ENCODE measurements at places on chromosomes 4 and X.

DNA sequence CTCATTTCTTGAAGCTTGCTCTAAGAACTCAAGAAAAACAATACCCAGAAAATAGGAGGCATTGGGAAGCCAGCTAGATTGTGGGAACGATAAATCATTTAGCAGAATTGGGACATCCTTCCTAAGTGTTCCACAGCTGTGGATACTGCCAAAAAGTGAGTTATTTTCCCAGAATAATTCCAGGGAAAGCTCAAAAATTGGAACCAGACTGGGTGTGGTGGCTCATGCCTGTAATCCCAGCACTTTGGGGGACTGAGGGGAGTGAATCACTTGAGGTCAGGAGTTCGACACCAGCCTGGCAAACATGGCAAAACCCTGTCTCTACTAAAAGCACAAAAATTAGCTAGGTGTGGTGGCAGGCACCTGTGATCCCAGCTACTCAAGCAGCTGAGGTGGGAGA lies 68.2 kb upstream of the GK2 start:
- DNase-seq: no peak

DNA sequence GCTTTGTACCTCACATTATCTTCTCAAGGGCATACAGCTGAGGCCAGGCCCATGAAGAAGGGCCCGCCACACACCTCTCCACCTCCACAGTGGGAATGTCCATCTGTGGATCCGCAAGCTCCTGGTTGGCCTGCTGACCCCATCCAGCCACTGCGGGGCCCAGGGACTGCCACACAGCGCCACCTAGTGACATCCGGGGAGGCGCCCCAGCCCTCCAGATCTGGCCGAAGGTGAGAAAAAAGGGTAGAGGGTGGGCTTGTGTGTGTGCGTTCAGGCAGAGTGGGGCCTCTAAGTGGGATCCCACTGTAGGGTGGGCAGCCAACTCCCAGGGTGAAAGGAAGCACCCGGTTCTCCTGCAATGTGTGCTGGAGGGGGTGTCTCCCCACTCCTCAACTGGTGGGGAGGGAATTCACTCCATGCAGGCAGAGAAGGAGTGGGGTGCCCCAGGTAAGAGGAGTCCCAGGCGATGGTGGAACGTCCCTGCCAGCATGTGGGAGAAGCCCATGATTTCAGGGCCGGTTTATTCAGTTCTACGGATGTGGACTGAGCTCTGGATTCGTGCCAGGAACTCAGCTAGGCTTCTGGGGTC lies 117.3 kb downstream of the ENPP6 start:
- DNase-seq: peak; percentile 8

- no peak for DNase-seq
These were observed 136.5 kb upstream of the GALNTL6 start for GRCh38 chr4:171676555-171677215.

- no peak for DNase-seq
These were observed 23.2 kb upstream of the SORCS2 start for GRCh38 chr4:7169134-7169533.

DNA sequence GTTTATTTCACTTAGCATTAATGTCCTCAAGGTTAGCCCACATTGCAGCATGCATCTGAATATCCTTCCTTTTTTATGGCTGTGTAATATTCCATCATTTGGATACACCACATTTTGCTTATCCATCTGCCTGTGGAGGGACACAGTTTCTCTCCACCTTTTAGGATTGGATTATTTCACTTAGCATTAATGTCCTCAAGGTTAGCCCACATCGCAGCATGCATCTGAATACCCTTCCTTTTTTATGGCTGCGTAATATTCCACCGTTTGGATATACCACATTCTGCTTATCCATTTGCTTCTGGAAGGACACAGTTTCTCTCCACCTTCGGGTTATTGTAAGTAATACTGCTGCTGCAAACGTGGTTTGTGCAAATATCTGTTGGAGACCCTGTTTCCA lies 110.0 kb downstream of the DHRSX start:
- DNase-seq: no peak

DNA sequence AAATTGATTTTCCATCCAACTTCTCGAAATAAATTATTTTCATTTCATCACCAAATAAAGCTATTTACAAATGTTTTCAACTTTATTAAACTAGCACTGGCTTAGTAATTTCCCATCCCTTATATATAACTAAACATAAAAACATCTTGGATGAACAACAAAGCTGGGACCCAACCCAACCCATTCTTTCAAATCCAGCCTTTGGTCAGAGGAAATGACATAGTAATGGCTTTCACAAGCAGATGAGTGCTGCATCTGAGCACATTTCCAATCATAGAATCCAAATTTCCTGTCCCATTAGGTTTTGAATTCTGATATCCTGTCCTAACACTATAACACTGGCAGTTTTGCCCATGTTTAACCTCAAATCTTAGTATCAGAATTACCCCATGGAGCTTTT lies 7.9 kb upstream of the EMCN start:
- no peak for DNase-seq

GRCh38 chr4:169164669-169165415 lies 105.9 kb downstream of the SH3RF1 start:
- no peak for DNase-seq

All from hematopoietic multipotent progenitor cell treated with erythropoietin and hydrocortisone succinate and interleukin-3 and kit ligand, for 15 days (in vitro differentiated cells).